NCI-H446 treated with DMSO at 0.1 percent for 48 hours (cell line): ENCODE measurements at places on chromosomes 16 and 17.

DNA sequence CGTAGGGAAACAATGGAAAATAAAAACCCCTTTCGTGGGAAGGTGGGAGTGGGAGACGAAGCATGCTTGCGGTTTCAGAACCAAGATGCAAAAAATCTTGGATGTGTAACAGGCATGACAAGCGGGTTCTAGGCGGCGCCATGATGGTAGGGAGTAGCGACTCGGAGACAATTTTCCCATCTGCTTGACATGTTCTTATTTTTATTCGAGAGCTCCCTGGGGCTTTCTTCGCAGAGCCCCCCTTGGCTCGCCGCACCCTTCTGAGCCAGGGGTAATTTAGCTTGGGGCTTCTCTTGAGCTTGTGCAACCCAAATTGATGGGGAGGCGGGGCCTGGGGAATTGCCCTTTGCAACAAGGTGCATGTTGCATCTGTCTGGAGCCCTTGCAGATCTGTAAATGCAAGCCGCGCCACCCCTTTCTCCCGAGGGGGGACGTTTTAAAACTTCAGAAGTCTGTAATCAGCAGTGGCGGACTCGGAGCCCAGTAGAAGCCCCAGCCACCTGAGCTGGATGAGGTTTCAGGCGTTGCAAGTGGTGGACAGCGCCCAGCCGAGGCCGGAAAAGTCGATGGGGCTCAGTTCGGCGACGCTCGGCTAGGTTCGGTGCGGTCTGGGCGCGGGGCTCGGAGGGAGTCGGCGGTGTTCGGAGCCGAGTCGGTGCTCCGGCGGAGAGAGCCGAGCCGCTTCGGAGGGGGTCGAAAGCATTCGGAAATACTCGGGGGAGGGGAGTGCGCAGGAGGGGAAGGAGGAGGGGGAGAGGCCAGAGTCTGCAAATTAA, 2.9 kb downstream of the GNAO1 start:
- DNase-seq: peak; percentile 58

GRCh38 chr17:33137426-33137825, 145.8 kb downstream of the SPACA3 start:
- no peak for DNase-seq

DNA sequence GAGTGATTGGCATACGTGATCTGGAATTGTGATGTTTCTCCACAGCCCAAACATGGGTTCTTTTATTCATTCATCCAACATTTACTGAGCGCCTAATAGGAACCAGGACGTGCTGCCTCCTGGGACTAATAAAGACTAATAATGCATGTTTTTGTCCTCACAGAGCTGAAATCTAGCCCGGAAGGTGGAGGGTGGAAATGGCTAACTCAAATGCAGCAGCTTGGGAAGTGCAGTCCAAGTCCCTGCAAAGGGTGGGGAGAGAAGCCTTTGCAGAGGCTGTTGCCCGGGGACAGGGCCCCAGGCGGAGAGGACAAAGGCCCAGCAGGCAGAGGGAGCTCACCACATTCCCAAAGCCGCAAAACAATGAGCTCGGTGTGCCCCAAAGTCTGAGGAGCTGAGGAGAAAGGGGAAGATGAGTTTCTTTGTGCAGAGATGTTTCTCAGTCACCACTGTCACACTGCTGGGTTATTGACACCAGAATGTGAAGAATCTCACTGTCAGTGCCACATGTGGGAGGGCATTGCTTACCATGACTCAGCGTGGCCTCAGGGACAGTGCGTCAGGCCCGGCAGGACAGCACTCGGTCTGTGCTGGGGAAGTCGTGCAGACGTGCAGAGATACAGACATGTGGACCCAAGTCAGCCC, 118.2 kb upstream of the CHMP6 start:
- no peak for DNase-seq

DNA sequence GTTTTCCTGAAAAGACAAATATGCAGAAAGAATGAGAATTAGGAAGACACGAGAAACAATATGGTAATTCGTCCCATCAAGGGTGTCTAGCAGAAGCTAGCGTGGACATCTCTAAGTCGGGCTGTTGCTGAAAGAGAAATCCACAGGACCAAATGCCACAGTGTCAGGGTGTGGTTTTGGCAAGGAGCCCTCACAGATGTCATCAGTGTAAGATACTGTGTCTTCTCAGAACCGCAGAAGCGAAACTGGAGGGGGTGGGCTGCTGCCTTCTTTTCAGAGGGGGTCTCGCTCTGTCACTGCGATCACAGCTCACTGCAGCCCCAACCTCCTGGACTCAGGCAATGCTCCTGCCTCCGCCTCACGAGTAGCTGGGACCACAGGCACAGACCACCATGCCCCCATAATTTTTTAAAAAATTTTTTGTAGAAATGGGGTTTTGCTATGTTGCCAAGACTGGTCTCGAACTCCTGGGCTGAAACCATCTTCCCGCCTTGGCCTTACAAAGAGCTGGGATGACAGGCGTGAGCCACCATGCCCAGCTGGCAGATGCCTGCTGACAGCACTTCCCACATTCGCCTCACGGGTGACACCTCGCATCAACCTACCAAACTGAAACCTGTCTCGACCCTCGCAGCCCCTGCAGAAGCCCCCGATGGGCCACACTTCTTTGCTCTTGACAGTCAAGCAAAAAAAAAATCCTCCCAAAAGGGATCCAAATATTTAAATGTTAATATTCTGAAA, 26.2 kb downstream of the TRAP1 start:
- DNase-seq: no peak

GRCh38 chr17:43871946-43872690, 25.1 kb downstream of the CD300LG start:
- no peak for DNase-seq

GRCh38 chr16:76157629-76158028, 119.6 kb upstream of the CNTNAP4 start:
- DNase-seq: no peak
